ENCODE measurements at places on chromosomes 5 and 9.

GRCh38 chr9:18167733-18168132 lies 306.2 kb upstream of the ADAMTSL1 start:
- DNase-seq, result no peak

DNA sequence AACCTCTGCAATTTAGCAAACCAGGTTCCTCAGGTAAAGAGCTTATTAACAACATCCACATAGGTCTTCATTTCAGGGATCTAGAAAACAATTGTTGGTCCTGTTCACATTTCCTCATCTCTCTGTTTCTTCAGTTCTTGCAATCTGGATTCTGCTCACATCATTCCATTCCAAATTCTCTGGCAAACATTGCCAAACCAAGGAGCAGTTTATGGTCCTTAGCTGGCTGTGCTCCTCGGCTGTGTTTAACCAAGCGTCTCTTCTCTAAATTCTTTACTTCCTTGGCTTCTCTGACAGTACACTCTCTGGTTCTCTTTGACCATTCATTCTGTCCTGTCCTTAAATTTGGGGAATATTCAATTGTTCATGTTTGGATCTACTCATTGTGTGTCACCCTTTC lies 65.8 kb upstream of the RANBP3L start:
- no peak for DNase-seq

GRCh38 chr9:137663584-137663983 lies 44.8 kb downstream of the EHMT1 start:
- peak; percentile 38 for DNase-seq

DNA sequence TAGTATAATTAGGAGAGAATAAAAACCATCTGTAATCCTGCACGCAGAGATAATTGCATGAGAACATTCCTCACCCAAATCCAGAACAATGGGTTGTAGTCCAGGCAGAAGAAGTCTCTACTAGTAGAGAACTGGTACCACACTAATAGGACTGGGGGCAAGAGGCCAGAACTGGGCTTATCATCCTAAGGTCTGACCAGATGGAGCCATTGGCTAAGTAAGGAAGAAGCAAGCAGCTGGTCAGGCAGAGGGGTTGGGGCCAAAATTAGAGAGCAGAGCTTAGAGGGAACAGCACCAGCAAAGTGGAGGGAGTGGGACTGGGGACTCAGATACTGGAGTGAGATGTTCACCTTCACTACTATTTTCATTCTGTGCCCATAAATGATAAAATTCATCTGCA lies 35.4 kb upstream of the MAP1B start:
- no peak for DNase-seq

DNA sequence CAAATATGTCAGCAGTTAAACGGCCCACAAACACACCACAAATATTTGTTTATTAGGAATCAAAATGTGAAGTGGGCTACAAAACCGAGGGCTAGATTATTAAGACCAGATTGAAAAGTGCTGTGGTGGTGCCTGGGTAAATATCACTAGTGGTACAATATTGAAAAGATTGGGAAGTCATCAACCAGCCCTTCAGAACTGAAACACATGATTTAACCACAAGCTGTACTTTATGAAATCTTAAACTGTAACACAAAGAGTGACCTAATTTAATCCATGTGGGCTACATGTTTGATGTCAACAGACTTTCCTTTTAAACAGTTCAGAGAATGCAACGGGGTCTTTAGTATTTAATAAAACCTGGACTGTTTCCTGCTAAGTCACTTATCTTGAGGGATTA lies 182.3 kb downstream of the SPATA31D1 start:
- DNase-seq, result no peak

GRCh38 chr9:114776683-114777399 lies 29.0 kb downstream of the TNFSF15 start:
- DNase-seq, result no peak

DNA sequence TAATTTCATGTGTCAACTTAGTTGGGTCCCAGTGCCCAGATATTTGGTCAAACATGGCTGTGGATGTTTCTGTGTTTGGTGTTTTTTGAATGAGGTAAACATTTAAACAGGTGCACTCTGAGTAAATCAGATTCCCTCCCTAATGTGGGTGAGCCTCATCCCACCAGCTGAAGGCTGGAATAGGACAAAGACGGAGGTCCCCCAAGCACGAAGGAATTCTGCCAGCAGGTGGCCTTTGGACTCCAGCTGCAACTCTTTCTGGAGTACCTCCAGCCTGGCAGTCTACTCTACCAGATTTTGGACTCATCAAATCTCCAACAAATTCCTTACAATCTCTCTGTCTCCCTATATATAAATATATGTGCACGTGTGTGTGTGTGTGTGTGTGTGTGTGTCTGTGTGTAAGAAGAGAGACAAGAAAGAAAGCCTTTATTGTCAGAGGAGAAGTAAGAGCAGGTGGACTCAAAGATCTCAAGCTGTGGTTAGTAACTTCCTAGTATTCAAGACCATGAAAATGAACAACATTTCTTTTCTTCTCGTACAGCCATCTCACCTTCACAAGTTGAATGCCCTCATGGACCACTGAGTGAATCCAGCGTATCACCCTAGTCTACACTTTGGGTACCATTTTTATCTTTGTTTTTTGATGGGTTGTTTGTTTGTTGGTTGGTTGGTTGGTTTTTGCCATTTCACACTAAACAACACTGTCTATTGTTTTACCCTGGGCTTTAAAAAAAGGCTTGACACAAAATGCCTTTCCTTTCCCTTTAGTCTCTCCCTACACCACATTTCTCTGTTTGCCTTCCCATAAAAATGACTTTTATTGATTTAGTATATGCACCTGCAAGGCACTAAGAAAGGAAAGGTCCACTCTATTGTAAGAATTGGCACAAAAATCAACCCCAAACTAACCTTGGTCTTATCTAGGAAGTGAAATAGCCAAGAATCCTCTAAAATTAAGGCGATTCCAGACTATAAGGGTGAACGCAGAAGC lies 118.7 kb downstream of the TENT4A start:
- DNase-seq, result peak; percentile 66

GRCh38 chr5:38202741-38203140 lies 55.6 kb upstream of the EGFLAM start:
- DNase-seq, result no peak

DNA sequence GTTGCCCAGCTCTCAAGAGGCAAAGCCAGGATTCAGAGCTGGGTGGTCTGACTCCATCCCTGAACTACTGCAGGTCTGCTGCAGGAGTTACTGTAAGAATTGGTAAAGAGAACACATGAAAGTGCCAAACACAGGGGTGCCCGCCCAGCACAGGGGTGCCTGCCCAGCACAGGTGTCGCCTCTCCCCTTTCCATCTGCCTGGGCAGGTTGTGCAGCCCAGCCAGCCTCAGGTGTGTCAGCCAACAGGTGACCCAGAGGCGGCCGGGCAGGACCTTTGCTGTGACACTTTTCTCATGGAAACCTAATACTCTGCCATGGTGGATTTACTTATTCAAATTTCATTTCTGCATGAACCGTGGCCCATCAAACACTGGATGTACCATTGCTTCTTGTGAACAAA lies 289.7 kb upstream of the IRX4 start:
- DNase-seq, result no peak

- peak; percentile 27 for DNase-seq
These were observed 80.7 kb upstream of the TNFAIP8 start for GRCh38 chr5:119275146-119275545.

GRCh38 chr9:137764171-137764671 lies 113.4 kb upstream of the CACNA1B start:
- no peak for DNase-seq

- peak; percentile 45 for DNase-seq
These were observed 191.5 kb downstream of the ROR2 start for GRCh38 chr9:91758491-91758981.

DNA sequence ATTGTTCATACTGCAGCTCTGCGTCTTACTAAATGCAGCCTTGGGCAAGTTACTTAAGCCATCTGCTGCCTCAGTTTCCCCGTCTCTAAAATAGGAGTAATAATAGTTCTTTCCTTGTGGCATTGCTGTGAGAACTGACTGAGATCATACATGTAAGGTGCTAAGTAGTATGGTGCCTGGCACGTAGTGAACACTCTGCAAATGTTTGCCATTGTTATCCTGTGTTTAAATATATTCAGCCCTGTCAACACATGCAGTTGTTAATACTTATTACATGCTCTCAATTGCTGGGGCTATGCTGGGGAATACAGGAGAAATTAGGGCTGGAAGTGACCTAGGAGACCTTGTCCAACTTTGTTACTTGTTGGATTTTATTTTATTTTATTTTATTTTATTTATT lies 105.2 kb upstream of the RAI14 start:
- DNase-seq, result peak; percentile 20

GRCh38 chr5:135373736-135374515 lies 25.1 kb downstream of the MACROH2A1 start:
- DNase-seq, result peak; percentile 32

DNA sequence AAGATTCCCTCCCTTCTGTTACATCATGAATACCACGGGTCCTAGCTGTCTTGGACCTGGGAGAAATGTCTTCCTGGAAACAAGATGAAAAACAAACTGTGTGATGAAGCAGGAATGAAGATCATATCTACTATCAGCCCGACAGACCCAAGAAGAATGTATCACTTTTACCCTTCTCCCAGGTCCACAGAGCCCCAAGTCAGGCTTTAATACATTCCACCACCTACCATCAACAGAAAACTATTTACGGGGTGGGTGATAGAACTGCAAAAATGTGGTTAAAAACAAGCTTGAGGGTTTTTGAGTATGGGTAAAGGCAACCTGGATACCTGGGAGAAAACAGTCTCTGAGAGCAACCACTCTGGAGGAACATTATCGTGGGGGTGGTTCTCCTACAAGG lies 327.0 kb downstream of the TRIM32 start:
- DNase-seq, result no peak

DNA sequence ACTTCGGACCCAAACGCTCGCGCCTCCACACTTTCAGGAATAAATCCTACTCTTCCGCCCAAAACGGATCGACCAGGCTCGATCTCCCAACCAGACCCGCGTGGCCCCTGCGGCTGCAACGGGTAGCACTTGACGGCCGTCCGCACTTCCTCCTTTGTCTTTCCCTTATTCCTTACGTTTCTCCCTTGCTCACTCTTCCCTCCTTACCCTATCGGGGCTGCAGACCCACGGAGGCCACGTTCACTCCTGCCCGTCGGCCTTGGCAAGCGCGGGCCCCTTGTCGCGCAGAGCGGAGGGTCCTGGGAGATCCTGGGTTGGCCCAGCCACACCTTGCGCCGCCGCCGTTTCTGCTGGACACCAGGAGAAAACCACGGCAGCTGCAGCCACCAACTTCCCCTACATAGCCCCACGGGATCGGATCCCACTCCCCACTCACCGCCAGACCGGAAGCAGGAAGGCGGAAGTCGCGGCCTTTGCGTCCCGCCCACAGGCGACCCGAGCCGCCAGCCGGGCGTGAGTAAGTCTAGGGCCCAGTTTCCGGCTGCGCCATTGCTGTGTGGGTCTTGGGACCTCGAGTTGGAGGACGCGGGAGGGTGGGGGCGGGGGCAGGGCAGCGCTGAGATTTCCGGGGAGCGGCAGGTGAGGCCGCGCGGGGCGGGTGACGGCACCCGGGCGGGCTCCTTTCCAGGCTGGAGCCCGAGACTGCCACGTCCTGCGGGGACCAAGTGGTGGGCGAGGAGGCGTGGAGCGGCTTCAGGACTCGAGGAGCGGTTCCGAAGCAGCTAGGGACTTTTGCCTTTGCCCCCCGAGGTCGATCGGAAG lies at the start of gene SMIM15:
TSS of gene SMIM15 (minus strand) at position 459 of the 822 bp plus-strand sequence. CDS start 2,297 bp downstream, outside the sequence.
- peak; percentile 98 for DNase-seq

- DNase-seq, result no peak
These were observed 285.9 kb downstream of the ARL15 start for GRCh38 chr5:54024466-54024865.

GRCh38 chr5:1570975-1571374 lies 47.2 kb upstream of the LPCAT1 start:
- DNase-seq, result peak; percentile 38

DNA sequence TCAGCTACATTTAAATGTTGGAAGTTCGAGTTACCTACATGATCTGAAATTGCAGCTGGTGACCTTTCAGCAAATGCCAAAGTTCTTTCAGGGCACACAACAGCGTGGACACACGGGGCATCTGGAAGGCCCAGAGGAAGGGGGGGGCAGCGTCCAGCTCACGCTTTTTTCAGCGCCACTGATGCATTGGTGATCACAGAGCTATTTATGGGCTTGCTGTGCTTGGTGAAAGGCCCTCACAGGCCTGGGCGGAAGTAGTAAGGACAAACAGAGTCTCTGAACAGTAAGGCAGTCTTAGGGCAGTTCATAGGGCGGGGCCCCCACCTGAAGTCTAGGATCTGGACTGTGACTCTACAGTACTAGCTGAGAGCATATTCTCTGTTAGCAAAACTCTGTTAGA lies 6.6 kb upstream of the FBP2 start:
- DNase-seq, result no peak

GRCh38 chr9:126805554-126806262 lies 868 bp downstream of the ZBTB43 start:
- DNase-seq, result peak; percentile 76

DNA sequence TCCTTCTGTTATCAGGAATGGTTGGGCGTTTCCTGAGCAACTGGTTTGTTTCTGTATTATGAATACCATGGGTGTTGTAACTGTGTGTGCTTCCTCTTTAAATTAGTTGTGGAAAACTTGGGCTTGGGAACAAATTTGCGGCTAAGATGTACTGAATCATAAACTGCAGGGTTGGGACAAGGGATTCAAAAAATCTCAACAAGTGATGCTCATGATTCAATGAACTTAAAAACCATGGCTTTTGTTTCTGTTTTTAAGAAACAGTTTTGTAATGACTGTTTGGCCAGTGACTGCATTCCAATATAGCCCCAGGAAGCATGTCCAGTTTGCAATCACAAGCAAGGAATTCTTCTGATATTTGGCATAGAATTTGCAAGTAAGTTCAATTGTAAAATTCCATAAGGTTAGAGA lies 657.5 kb upstream of the WWC1 start:
- DNase-seq, result no peak

GRCh38 chr5:111072949-111073682 lies 1.6 kb downstream of the TSLP start:
- peak; percentile 59 for DNase-seq

GRCh38 chr5:81428446-81428845 lies 34.5 kb upstream of the ACOT12 start:
- DNase-seq, result no peak

GRCh38 chr5:1737790-1738405 lies 61.7 kb downstream of the MRPL36 start:
- DNase-seq, result peak; percentile 51

Data from DMS53 (cell line).